ENCODE measurements at places on chromosomes 13 and 19.

DNA sequence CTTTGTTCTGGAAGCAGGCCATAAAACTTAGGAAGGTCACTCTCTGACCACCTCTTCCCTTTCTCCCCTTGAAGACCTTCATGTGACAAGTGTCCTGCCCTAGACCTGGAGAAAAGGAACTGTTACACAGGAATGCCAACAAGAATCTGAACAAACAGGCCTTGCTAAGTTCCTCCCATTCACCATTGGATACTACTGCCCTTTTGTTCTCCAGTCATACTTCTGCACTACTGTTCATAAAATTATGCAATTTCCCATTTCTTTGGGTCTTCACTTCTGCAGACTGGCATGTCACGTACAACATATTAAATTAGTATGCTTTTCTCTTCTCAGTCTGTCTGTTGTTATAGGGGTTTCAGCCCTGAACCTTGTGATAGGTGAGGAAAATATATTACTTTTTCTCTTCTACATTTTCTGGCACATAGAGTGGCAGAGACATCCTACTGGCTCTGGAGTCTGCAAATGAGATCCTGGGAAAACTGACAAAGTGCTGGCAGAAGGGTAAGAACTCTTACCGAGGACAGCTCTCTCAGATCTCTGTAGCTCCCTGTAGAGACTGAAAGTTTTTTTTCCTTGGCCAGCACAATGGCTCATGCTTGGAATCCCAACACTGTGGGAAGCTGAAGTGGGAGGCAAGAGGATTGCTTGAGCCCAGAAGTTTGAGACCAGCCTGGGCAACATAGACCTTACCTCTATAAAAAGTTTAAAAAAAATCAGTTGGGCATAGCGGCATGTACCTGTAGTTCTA, 87.6 kb upstream of the SPRY2 start:
- DNase-seq: no peak

DNA sequence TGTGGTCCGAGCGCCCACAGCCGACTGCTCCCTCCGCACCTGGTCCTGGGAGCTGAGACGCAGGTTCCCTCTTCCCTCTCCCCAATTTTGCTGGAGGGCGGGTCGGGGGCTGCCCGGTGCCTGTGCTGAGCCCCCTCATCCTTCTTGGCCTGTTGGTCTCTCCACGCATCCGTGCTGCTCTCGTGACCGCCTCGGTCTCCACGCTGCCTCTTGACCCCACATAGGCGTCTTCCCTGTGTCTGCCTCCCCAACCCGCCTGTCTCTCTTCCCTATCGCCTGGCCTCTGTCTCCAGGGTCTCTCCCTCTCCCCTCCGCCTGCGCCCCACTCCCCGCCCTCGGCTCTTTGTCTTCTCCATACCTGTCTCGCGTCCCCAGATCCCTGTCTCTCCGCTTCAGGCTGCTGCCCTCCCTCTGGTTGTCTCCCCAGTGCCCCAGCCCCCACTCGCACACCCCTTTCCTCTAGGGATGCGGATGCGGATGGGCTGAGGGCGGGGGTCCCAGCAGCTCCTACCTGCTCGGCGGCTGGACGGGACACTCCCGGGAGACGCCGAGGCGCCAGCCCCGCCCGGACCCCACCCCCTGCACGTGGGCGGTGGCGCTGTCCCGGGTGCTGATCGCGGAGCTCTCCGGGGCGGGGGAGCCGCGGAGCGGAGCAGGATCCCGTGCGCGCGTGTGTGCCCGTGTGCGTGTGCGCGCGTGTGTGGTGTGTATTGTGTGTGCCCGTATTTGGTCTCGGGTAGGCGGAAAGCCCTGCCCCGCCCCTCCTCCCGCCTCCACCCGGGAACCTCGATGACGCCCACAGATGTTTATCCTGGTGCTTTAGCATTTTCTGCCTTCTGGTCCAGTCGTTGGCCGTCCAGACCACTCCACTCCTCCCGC, at the start of gene SYT5:
Gene SYT5 (minus strand): TSS at position 684 of the 879 bp plus-strand sequence. CDS start 1,248 bp downstream, outside the sequence.
- DNase-seq: no peak

- DNase-seq: no peak
These were observed 1.8 kb downstream of the TMEM259 start for GRCh38 chr19:1018932-1019615.

GRCh38 chr19:18999896-19000620, 33.3 kb downstream of the SUGP2 start:
- no peak for DNase-seq

DNA sequence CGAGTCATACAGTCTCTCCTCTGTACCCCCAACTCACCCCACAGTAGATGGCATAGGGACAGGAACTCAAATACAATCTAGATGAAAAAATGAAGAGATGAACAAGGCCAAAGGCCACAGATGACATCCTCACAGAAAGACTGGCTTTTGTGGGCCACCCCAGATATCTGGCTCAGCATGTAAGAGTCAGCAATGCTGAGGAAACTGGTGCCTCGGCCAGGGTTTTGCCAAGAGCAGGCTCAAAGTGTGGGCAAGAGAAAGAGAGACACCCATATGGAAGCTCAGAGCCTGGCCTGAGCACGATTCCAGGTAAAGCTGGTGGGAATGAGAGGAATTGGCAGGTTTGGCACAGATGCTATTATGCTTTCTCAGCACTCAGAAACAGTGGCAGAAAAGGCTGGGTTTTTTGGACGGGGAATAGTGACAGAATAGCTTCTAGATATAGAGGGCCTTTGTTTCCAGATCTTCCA, 460.6 kb downstream of the FOXO1 start:
- DNase-seq: no peak

Data from NCI-H526 treated with DMSO at 0.1 percent for 48 hours (cell line).